ENCODE measurements at places on chromosomes 5 and 9.

GRCh38 chr9:7613931-7614330 lies 185.6 kb downstream of the DMAC1 start:
- peak; percentile 3 for DNase-seq

DNA sequence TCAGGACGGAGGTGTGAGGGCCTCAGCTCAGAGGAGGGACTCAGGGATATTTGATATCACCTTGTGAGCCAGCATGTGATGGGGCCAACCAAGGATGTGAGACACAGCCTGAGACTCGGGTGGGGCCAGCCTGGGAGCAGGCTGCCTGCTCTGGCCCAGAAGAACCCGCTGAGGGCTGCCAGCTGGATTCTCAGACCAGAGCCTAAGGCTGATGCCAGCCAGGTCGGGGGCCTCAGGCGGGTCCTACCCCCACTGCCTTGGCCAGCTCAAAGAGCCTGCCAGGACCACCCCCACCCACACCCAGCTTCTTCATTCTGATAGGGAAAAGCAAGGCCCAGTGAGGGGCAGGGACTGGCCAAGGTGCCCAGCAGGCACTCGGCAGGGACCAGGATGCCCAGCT lies 20.3 kb upstream of the DUSP1 start:
- DNase-seq, result no peak

- no peak for DNase-seq
Measured at GRCh38 chr9:122453677-122454135, 24.0 kb downstream of the OR1J1 start.

GRCh38 chr9:110410961-110411360 lies 73.3 kb upstream of the TXNDC8 start:
- DNase-seq, result no peak

DNA sequence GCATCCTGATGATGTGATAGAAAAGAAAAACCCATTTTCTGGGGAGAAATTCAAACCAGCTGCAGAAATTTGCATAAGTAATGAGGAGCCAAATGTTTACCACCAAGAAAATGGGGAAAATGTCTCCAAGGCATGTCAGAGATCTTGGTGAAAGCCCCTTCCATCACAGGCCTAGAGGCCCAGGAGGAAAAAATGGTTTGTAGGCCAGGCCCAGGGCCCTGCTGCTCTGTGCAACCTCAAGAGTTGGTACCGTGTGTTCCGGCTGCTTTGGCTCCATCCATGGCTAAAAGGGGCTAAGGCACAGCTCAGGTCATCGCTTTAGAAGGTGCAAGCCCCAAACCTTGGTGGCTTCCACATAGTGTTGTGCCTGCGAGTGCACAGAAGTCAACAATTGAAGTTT lies 543.1 kb downstream of the ZNF608 start:
- no peak for DNase-seq

GRCh38 chr5:73612799-73613198 lies 13.2 kb upstream of the ARHGEF28 start:
- no peak for DNase-seq

GRCh38 chr9:108108852-108109448 lies 619.4 kb upstream of the KLF4 start:
- DNase-seq, result no peak

GRCh38 chr9:134944916-134945315 lies 27.2 kb upstream of the FCN1 start:
- no peak for DNase-seq

Data from CD4-positive, alpha-beta T cell treated with Interleukin-1 beta for 1 hour (primary cell).